ENCODE measurements at places on chromosomes 12 and 14. TPM values are rescaled to one million over a fixed set of nuclear protein-coding genes. Genes with fewer than 3 reads are reported as not detected.

Gene KRT78
- not detected for total RNA-seq

Gene MYH6
- total RNA-seq = not detected

Gene IL31
- not detected for total RNA-seq

Gene PAH
- total RNA-seq = not detected

Gene ANO4
- total RNA-seq = 0.86 TPM

Gene SOX5
- 0.17 TPM for total RNA-seq

Gene SIX6
- total RNA-seq = not detected

Gene RIC8B
- 6.5 TPM for total RNA-seq

Gene MUCL1
- total RNA-seq = not detected

Gene GEMIN2
- 51.9 TPM for total RNA-seq

Gene MGAT4C
- not detected for total RNA-seq

Gene ZC2HC1C
- 1.9 TPM for total RNA-seq

Gene CLEC4A
- not detected for total RNA-seq

Gene SYNE2
- 22.2 TPM for total RNA-seq

Gene GPD1
- total RNA-seq = 0.07 TPM

Gene GALNT9
- total RNA-seq = not detected

Gene KRT74
- not detected for total RNA-seq

Gene PYGL
- 96.8 TPM for total RNA-seq

Gene INSM2
- total RNA-seq = not detected

Gene TCL1B
- not detected for total RNA-seq

Gene GPR162
- 1.2 TPM for total RNA-seq

Gene CLEC9A
- not detected for total RNA-seq

Gene CCDC175
- total RNA-seq = not detected

Gene CEP170B
- 28.9 TPM for total RNA-seq

Gene C14orf132
- 4.0 TPM for total RNA-seq

Gene ESRRB
- not detected for total RNA-seq

Gene GPR135
- total RNA-seq = 1.3 TPM

Gene LRRC43
- 2.5 TPM for total RNA-seq

Gene CCDC88C
- total RNA-seq = 16.4 TPM

Gene GALNT6
- 32.4 TPM for total RNA-seq

Gene IFT81
- 10.7 TPM for total RNA-seq

Gene GNG2
- total RNA-seq = 2.5 TPM

Gene TMEM233
- total RNA-seq = 0.17 TPM

Gene VAMP1
- 2.6 TPM for total RNA-seq

Gene AQP2
- total RNA-seq = not detected

Gene FZD10
- total RNA-seq = 1.0 TPM

Gene GCN1
- total RNA-seq = 73.9 TPM

Gene KITLG
- total RNA-seq = 48.8 TPM
